ENCODE measurements at places on chromosomes 2 and 18.

DNA sequence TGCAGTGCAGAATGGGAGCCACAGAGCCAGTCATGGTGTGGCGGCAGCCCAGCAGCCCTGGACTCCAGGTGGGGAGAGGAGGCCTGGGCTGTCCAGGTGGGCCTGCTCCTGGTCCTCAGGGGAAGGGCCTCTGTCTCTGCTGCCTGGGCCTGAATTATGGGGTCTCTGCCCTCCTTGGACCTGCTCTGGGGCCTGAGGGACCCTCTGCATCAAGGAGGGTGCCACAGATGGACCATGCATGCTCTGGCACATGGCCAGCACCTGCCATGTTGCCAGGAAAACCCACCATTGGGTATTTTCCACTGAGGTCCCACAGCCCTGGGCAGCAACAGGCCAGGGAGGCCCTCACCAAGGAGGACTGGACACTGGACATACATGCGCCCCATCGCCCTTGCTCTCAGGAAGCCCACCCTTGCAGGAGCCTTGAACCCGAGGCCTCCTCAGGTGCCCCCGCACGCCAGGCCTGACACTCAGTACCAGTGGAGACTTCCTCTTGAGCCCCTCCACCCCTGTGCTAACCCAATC lies 107.1 kb downstream of the NDUFA10 start:
- H3K27me3 ChIP-seq: no peaks in the 10 kb centered on the region
- H3K4me3 ChIP-seq: peak overlapping the region; percentile 19
- H3K36me3 ChIP-seq: no peaks in the 10 kb centered on the region
- no peak for DNase-seq
- H3K4me1 ChIP-seq: no peaks in the 10 kb centered on the region
- no peak overlapping the region for H3K27ac ChIP-seq

DNA sequence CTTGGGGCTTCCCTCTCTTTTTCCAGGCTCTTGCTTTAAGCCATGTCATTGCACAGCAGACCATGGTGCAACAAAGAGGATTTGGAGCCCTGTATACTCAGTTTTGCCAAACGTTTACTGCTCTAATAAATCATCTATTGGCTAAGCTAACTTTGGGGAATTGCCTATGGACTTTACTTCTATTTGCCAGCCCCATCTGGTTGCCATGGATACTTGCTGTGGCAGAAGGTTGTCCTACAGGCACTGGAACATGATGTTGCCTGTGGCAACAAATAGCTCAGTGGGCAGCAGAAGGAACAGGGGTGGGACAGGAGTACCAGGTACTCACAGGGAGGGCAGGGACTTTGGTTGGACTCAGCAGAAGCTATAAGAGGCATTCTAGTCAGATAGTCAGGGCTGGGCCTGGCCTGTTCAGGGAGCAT lies 129.7 kb downstream of the CCDC85A start:
- H3K4me3 ChIP-seq: no peak overlapping the region
- H3K4me1 ChIP-seq: no peaks in the 10 kb centered on the region
- no peaks in the 10 kb centered on the region for H3K36me3 ChIP-seq

DNA sequence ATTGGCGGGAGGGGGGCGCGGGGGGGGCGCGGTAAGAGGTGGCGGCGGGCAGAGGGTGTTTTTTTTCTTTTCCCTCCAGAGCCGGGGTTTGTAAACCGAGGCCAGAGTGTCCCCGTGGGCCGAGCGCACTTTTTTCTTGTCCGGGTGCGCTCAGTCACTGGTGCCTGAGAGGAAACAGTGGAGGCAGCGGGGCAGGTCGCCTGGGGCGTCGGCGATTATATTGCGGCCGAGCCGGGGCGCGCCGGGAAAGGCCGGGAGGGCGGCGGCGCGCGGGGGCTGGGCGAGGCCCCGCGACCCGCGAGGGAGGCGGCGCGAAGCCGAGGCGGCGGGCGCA lies 275 bp downstream of the HOXD8 start:
- no peaks in the 10 kb centered on the region for H3K4me1 ChIP-seq
- H3K4me3 ChIP-seq: peak overlapping the region; percentile 27
- no peak for DNase-seq
- H3K27ac ChIP-seq: no peak overlapping the region

- H3K36me3 ChIP-seq: no peaks in the 10 kb centered on the region
- H3K27ac ChIP-seq: no peak overlapping the region
- peaks cover 26% of the 10 kb centered on the region for H3K27me3 ChIP-seq
- no peak overlapping the region for H3K4me3 ChIP-seq
Measured at GRCh38 chr2:130729322-130730299, 741 bp downstream of the GPR148 start.

DNA sequence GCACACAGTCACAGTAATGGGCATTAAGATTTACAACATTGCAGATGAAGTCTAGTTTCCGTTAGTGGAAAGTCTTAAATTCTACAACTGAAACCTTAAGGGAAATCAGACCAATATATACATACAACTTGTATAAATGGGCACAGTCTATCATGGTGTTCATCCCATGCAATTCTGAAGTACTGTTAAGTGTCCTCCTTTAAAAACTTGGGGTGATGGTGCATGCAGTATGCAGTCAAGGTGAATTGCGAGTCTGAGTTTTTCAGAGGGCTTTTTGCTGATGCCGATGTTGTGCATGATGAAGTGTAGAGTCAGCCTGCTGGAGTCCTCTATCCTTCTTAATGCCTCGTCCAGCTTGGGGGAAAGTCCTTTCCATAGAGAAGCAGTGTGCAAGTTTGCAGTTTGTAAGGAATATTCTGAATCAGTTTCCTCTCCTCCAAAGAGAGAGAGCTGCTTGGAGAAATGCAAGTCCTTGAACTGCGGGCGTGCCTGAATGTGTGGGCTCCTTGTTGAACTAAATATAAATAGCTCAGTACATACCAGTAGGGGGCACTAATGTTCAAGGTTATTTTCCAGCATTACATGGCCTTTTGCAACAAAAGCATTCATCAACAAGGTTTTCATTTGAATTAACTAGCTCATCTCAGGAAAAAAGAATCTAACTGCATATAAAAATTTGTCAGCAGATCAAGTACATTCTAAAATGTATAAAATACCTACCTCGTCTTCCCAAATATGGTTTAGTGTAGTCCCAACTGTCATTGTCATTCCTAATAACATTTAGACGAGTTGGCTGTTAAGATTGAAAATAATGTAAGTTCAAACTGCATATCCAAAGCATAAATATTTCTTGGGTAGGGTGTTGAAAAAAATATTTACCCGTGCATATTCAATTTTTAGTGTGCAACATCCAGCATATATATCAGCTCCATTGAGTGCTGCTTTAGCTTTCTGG lies 21.3 kb downstream of the HNRNPLL start:
- no peaks in the 10 kb centered on the region for H3K4me1 ChIP-seq
- peaks cover 98% of the 10 kb centered on the region for H3K36me3 ChIP-seq
- no peak overlapping the region for H3K27ac ChIP-seq
- peak; percentile 51 for DNase-seq

GRCh38 chr2:140457483-140457882 lies 1673.3 kb downstream of the LRP1B start:
- H3K4me3 ChIP-seq: no peak overlapping the region
- no peaks in the 10 kb centered on the region for H3K27me3 ChIP-seq
- no peaks in the 10 kb centered on the region for H3K36me3 ChIP-seq

- no peak overlapping the region for H3K27ac ChIP-seq
- no peaks in the 10 kb centered on the region for H3K4me1 ChIP-seq
- no peaks in the 10 kb centered on the region for H3K36me3 ChIP-seq
- H3K4me3 ChIP-seq: no peak overlapping the region
- no peaks in the 10 kb centered on the region for H3K27me3 ChIP-seq
- no peak for DNase-seq
Measured at GRCh38 chr18:26738706-26739105, 126.8 kb downstream of the AQP4 start.

GRCh38 chr18:62044490-62045000 lies 142.3 kb downstream of the PIGN start:
- H3K36me3 ChIP-seq: no peaks in the 10 kb centered on the region
- no peak for DNase-seq
- no peaks in the 10 kb centered on the region for H3K27me3 ChIP-seq
- no peak overlapping the region for H3K27ac ChIP-seq
- no peaks in the 10 kb centered on the region for H3K4me1 ChIP-seq
- H3K4me3 ChIP-seq: no peak overlapping the region
